ENCODE measurements at places on chromosomes 1 and 21.

DNA sequence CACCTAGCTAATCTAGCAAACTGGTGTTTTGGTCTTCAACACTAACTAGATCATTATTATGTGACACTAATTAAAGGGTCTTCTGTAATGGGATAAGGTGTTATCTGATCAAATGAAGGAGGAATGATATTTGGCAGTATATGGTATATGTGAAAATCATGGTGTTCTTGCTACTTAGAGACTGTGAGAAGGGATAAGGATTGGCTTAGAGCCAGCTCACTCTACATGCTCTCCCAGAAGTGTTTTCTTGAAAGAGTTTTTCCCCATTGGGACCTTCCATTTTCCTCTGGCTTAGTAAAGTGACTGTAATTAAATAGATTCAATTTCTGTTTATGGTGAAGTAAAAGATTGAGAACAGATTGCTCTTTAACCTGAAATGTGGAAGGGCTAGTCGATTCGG, 71.2 kb upstream of the RGL1 start:
- no peak for DNase-seq

DNA sequence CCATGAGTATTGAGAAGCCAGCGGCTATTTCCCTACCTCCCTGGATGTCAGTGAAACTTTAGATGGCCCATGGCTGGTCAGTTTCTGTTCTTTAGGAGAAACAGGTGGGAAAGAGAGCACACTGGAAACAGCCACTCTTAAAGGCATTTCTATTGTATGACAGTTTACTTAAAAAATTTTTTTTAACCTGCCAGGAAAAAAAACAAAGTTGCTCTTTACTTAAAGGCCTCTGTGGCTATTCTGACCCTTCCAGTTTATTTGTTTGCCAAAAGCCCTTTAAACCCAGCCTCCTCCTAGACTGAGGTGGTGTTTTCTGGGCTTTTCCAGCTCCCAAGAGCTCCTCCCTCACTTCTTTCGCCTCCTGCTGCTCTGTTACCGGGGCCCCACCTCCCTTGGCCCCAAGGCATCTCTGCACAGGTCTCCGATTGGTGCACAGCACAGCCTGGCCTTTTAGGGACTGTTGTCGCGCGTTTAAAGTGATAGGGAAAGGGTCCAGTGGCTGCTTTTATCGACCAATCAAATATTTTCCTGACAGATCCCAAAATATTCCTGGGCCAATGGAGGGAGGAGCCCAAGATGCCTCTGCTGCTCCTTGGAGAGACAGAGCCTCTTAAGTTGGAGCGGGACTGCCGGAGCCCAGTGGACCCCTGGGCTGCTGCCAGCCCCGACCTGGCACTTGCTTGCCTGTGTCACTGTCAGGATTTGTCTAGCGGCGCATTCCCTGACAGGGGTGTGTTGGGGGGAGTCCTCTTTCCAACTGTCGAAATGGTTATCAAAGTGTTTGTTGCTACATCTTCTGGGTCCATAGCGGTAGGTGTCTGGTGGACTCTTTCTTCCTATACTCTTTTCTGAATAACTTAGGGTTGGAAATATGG, at the start of gene SH3BGR:
Gene SH3BGR, plus strand, starts transcription at position 639 of the 875 bp plus-strand sequence. Its CDS starts 127 bp downstream, at position 766.
- DNase-seq = no peak

- DNase-seq = no peak
Observed at GRCh38 chr1:215228193-215228592, 145.7 kb downstream of the KCNK2 start.

DNA sequence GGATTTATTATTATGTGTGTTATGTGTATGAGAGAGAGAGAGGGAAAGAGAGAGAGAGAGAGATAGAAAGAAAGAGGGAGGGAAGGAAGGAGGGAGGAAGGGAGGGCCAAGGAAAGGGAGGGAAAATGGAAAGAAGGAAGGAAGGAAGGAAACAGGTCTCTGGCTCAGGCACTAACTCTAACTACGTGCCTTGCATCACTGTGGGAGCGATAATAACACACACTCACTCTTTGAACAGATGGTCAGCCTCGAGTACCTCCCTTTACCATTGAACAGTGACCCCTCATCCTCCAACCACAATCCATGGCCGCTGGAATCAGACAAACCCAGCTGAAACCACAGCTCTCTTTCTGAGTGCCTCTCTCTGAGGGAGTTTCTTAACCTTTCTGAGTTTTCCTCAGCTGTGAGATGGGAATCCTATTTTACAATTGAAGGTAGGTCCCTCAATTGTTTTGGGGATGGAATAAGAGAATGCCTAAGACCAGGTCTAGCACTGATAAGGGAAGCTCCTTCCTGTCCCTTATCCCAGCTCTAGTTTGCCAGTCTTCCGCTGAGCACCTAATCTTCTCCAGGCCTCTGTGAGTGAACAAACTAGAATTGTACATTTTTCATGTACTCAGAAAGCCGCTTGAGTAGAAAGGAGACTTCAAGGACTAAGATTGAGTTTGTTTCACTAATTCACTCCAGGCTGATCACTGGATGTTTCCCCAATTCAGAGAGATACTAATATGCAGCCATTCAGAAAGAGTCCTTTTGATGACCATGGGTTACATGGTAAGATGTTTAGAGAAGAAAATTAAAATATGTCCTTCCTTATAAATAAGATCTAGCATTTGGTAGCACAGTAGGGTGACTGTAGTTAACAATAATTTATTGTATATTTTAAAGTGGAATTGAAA, 62.8 kb downstream of the IRF2BP2 start:
- DNase-seq = no peak

DNA sequence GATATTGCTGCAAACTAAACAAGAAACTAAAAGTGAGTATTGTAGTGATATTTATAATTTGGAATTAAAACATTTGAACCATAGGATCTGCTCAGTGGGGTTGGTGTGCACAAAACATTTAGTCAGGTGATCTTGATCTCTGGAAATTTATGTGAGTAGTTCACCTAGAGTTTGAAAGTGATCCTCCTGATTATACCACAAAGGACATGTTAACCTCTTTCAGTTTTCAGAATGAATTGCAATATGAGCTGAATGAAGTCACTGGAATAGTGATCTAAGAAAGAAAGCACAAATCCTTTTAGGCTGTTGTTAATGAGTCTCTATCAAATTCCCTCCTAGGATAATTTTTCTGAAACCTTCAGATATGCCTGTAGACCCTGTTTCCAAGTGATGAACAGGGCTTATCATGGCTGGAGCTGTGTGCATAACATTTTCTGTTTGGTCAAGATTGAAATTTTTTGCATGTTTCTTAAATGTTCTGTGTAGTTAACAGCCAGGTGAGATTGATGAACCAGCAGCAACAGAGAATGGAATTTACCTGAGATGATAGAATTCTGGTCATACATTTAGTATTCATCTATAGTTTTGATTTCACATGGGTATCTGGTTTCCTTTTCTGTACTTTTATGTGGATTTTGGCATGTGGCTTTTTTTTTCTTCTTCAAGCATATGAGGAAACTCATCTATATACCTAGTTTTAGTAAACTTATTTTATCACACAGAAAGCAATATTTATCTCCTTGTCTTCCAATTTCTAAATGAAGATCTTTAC, 25.5 kb downstream of the CDC14A start:
- DNase-seq = no peak

DNA sequence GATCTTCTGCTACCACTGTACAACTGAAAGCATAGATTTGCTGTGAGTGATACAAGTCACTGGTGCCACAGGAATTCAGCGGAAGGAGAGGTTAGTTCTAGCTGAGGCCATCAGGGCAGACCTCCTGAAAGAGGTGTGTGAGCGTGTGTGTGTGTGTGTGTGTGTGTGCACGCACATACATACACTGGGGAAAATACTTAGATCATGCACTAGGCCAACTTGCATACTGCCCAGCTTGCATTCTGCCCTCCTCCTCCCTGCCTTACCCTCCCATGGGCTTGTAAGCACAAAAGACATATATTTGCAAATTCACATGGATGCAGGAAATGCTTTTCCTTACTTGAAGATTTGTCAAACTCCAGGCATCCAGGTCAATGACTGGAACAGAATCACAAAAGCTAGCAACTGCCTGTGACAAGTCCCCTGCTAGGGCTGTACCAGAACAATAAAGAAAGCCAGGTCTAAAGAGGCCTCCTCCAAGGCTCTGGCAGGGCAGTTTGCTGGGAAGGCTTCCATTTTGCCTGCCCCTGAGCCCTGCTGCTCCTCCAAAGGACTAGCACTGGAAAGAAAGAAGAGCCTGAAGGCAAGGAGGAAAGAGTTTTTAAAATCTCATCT, 23.2 kb downstream of the PLEKHA6 start:
- DNase-seq = no peak

GRCh38 chr1:244794071-244794470, 41.4 kb upstream of the COX20 start:
- no peak for DNase-seq

DNA sequence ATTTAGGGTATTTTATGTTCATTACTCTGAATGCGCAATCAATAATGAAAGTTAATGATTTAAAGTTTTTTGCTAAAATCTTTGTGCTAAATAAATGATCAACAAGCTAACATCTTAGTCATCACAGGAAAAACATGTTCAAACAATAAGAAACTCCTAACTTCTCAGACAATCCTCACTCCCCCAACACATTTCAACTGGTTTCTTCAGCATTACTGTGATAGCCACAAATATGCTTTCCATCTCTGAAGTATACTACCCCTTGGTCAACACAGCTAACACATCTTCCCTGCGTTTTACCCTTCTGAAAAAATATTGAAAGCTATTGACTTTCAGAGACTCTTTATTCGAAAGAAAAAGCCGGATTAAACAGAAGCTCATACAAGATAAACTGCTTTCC, 85.8 kb downstream of the ZNF644 start:
- DNase-seq = no peak

DNA sequence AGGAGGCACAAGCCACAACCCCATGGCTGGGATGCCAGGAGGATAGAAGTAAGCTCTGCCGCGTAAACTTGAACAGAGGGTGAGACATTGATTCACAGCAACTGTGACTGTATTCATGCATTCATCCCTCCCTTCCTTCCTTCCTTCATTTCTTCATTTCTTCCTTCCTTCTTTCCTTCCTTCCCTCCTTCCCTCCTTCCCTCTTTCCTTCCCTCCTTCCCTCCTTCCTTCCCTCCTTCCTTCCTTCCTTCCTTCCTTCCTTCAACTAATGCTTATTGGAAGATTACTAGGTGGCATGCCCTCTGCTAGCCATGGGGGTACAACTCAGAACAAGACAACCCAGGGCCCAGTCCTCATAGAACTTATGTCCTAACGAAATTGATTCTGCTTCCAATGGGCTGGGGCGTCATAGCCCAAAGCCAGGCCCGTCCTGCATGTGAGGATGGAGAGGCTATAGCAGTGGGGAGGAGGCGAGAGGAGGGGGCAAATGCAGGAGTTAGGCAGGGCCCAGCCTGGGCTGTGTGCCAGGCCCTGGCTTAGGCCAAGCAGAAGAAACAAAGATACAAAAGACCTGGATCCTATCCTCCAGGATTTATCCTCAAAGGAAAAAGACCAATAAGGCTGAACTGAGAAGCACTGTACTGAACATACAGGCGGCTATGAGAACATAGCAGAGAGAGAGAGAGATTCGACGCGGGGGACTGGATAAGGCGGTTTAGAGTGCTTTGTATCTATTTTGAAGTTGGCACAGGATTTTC, 24.4 kb upstream of the PAXBP1 start:
- DNase-seq = no peak

- no peak for DNase-seq
Observed at GRCh38 chr21:27290028-27290427, 323.1 kb upstream of the ADAMTS5 start.

GRCh38 chr1:237206065-237206414, 164.1 kb downstream of the RYR2 start:
- no peak for DNase-seq

DNA sequence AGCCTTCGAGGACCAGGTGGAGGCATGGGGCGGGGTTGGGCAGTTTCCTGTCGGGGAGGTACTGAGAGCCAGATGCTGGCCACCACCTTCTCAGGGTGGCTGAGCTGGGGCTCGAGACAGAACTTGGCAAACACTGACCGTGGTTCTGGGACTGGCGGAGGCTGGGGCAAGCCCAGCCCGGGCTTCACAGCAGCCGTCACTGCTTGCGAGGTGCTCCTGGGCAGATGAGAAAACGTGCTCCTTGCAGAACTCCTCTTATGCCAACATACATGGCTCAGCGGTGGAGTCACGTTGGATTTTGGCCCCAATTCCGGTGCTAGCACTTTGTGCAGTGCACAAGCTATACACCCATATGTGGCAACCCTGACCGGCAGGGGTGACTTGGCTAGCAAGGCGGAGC, 69.2 kb downstream of the RUNX3 start:
- no peak for DNase-seq

- DNase-seq = no peak
Observed at GRCh38 chr1:202852163-202852904, 36.6 kb downstream of the RABIF start.

- no peak for DNase-seq
Observed at GRCh38 chr1:61362351-61362750, 280.0 kb downstream of the NFIA start.

GRCh38 chr1:180862305-180862704, 50.4 kb upstream of the KIAA1614 start:
- no peak for DNase-seq

DNA sequence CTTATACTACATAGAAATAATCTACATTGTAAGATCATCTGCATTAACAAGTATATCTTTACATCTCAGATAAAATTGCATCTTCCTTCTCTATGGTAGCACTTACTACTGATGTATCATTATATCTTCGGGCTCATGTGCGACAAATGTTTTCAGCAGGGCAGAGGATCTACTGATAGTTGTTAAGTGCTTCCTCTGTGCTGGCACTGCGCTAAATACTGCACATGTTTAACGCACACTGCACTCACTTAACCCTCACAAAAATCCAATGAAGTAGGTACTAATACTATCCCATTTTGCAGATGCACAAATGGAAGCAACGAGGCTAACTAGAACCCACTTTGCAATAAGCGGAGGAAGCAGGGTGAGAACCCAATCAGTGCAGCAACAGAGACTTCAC, 75.6 kb upstream of the USP25 start:
- no peak for DNase-seq

DNA sequence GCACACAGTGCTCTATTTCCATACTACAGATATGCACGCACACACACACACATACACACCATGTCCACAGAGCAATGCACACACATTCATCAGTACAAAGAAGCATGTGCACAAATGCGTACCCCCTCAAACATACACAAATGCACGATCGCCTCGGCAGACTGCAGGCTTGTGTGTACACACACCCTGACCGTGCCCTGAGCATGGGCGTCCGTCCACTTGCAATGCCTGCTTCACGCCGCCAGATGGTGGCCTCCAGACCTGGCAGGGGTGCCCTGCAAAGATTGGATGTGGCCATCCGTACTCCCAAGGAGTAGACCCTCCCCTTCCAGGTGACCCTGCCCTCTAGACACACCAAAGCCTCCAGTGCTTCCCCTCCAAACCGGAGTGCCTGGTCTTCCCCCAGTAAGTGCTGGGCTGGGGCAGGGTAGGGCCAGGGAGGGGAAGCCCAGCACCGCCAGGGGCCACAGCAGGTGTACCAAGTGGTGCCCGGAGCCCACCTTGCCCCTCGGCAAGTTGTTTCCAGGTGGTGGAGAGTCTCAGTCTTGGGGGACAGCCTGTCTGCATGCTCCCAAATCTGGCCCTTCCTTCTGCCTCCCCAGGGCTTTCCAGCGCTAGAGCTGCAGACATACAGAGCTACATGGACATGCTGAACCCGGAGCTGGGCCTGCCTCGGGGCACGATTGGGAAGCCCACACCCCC, 20.6 kb downstream of the ESPN start:
- no peak for DNase-seq

- DNase-seq = no peak
Observed at GRCh38 chr1:159067699-159068621, 8.6 kb downstream of the AIM2 start.

GRCh38 chr1:48936436-48936835, 159.7 kb upstream of the BEND5 start:
- no peak for DNase-seq

- no peak for DNase-seq
Observed at GRCh38 chr1:80375662-80376061, 1369.1 kb upstream of the ADGRL4 start.
